LHCN-M2 (cell line): ENCODE measurements at places on chromosomes 2 and 18. TPM values are rescaled to one million over a fixed set of nuclear protein-coding genes. Genes with fewer than 3 reads are reported as not detected.

DNA sequence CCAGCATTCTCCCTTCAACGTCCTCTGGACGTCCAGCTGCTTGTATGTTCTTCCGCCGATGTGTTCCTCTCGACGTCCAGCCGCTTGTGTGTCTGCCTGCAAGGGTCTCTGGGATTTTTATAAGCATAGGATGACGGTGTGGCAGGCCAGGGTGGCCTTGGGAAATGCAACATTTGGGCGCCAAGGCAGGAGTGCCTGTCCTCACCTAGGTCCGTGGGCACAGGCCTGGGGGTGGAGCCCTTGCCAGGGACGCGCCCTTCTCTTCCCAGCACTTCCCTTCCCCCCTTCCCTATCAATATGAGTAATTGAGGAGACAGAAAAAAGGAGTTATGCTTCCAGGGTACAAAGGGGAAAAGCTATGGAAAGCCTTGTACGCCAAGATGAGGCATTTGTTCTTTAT is 6.4 kb downstream of the NLRC4 start:
- DNase-seq, result no peak

DNA sequence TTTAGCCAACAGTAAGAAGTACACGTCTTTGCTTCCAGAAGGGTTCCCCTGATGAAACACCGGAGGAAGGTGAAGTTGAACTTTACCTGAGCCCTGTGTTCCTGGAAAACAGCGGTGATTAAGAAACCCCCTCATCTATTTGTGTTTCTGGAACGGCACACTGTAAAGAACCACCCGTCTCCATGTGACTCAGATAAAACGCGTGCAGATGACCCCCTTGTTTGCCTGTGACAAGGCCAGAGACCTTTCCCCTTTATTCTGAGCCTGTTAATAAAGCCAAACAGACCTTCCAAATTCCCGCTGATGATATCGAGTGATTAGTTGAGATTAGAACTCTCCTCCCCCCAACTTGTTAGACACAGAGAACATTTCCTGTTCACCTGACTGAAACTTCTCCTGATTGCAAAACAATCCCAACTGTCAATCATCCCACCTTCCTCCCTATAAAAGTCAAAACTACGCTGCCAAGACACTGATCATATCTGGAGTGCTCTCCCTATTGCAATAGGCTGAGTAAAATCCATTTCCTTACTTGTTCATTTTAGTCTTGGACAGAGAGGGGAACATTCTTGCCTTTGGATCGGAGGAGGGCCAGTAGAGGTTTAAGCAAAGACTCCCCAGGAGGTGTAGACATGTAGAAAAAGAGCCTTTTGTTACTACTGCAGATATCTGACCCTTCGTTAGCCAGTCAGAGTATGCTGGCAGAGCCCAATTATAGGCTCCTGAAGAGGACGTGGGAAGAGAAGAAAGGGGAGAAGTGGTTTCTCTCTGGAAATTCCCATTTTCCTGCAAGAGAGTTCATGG is 914 bp upstream of the IWS1 start:
- DNase-seq, result no peak

Gene TMEM198
- total RNA-seq, result 4.2 and 4.4 TPM in 2 replicates

DNA sequence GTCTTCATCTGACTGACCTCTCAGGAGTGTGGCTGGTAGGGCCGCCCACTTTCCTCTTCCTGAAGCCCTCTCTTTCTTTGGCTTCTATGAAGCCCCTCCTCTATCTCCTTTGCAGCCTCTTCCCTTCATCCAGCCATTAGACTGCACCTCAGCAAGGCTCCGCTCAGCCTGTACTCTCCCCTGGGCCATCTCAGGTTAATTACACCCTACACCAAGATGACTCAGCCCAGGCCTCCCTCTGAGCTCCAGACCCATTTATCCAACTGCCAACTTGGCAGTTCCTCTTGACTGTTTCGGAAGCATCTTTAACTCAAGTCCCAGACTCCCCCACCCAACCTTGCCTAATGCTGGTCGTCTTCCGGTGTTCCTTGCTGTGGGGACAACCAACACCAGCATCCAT is 5.8 kb upstream of the WNT6 start:
- DNase-seq, result peak; percentile 23

DNA sequence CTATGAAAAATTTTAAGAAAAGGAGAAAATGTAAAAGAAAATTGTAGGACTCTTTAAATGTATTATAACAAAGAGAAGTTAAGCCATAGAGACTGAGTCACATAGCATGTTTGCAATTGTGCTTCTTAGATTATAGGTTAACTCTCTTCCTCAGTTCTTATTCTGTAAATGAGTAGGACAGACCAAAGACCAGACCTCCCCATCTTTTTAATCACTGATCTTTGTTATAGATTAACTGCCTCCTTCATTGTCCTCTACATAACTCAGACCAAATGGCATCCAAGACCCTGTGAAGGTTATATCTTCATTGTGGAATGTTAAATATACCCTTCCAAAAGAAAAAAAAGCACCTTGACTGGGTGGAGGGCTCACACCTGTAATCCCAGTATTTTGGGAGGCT is 316.9 kb upstream of the LRRTM4 start:
- DNase-seq, result no peak

DNA sequence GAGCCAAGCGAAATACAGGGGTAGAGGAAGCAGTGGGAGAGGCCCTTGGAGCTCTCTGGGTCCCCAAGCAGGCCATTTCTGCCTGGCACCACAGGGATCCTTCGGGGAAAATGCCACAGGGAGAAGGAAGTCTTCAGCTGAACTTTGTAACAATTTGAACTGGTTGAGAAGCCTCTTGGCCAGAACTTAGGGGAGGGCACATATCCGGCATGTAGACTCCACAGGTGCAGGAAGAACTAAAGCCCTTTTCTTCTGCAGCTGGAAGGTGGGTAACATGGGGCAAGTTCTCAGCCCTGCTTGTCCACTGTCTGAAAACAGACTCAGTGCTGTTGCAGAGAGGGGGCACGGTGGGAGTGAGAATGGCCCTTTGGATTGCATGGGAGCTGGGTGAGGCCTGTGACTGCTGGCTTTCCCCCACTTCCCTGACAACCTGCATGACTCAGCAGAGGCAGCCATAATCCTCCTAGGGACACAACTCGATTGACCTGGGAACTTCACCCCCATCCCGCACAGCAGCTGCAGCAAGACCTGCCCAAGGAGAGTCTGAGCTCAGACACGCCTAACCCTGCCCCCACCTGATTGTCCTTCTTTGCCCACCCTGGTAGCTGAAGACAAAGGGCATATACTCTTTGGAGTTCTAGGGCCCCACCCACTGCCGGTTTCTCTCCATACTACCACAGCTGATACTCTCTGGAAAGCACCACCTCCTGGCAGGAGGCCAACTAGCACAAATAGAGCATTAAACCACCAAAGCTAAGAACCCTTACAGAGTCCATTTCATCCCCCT is 101.6 kb upstream of the FAM136A start:
- no peak for DNase-seq

DNA sequence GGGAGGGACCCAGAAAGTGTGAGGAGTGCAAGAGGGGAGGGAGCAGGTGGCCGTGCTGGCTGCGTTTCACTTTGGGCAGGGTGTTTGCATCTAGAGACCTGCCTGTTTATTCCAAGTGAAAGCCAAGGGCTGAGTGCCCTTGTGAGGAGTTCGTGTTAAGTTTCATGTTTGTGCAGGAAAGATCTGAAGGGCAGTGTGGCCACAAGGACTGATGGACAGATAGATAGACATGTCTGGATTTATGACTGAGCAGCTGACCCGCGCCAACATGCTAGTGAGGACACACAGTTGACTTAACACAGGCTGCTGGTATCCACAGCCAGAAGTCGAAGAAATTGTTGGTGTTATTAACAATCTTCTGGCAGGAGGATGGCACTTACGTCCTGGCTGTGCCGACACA is 387.6 kb upstream of the TNP1 start:
- DNase-seq, result peak; percentile 27

DNA sequence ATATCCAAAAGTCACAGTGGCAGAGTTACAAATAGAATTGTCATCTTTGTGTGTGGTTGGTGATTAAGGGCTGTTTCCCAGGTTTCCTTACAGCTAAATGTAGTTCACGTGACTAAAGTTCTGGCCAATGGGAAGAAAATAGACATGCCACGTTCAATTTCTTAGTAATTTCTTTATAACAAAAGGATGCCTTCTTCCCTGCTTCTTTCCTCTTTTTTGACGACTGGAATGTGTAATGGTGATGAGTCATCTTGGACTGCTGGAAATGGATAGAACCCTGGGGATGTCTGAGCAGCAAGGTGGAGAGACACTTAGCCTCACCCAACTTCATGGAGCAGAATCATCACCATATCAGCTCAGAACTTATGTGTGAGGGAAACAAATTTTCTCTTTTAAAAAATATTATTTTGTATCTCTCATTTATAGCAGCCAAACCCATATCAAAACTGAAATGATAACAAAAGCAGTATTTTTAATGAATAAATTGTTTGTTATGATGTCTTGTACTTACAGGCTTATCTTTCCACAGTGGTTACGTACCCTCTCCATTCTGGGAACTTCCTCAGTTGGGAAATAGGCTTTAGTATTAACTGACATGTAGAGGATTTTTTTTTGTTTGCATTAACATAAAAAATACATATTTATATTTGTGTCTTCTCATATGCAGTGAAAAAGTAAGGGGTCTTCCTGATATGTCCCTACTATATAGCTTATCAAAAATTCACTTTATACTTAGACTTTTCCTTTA is 91.1 kb upstream of the CDH2 start:
- DNase-seq, result peak; percentile 83

DNA sequence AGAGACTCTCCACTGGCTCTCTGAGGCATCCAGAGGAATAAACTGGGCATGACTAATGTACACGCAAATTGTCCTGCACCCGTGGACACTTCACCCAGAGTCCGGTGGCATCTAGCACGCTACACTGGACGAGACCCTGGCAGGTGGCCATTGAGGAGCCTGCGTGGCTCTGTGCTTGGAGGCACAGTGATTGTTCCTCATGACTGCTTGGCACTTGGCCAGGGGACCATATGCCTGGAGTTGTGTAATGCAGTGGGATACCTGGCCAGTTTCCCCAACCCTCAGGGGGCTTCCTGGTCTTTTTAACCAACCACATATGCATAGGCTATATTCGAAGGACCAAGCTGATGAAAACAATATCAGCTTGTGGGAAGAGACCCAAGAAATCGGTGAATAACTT is 66.6 kb downstream of the MTCL1 start:
- DNase-seq, result no peak
